ENCODE measurements at places on chromosomes 16 and 17. TPM values are rescaled to one million over a fixed set of nuclear protein-coding genes. Genes with fewer than 3 reads are reported as not detected.

- DNase-seq: no peak
Measured at GRCh38 chr17:81242421-81243332, 3.6 kb downstream of the NDUFAF8 start.

DNA sequence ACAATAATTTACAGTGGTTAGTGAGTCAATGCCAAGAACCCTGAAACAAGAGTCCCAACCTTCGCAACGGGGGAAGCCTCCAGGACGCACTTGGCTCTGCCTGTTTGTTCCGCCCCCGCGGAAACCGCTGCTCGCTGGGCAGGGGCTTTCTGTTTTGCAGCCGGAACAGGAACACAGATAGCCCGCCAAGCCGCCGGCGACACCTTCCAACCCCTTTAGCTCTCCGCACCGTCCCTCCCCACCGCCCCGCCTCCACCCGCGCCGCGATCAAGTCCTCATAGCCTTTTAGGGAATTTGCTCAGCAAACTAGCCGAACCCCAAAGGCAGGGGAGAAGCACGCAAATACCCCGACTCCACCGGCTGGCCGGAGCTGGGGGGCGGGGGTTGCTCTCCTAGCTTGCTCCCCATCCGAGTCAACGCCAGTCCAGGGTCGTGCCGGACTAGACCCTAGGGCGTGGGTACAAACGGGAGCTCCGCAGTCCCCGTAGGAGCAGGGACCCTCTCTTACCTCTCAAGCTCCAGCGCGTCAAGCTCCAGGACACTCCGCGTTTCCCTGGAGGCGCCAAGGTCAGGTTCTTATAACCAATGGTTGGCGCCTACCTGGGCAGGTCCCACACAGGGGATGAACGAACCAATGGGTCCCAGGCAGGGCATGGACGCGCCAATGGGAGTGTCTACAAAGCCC lies at the start of gene SLFN13:
TSS of gene SLFN13 (minus strand) at position 553 of the 685 bp plus-strand sequence. CDS start 3,086 bp downstream, outside the sequence.
- peak; percentile 90 for DNase-seq

DNA sequence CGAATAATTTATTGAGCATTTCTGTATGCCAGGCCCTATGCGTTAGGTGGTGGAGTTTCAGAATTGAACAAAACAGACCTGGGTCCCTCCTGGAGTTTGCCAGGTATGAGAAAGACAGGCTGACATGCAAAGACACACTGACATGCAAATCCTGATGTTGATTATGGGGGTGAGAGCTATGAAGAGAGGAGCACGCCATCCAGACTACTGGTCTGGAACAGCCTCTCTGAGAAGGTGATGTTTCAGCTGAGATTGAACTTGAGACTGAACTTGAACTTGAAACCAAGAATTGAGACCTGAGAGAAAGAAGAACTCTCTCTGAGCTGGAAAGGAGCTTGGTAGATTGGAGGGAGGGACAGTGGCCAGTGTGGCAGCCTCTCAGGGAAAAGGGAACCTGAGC lies 14.2 kb upstream of the CACNG4 start:
- DNase-seq: no peak

- no peak for DNase-seq
Measured at GRCh38 chr16:82300374-82300951, 130.4 kb upstream of the MPHOSPH6 start.

DNA sequence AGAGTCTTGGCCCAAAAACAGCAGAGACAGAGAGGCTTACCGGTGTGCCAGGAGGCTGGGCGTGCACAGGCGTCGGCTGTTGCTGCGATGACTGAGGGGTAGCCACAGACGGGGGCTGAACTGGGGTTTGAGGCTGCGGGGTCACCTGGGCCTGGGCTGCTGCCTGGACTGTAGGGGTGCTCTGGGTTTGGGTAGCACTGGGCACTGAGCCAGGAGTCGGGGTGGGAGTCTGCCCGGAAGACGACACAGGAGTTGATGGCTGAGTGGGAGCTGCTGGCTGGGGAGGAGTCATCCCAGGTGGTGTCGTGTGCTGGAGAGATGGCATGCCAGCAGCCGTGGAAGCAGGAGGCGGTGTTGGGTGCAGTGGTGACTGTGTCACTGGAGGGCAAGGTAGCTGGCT lies 53.2 kb upstream of the TRAP1 start:
- no peak for DNase-seq

The CDH11 gene
- total RNA-seq: 146 TPM

Measured in sigmoid colon (tissue), 7 donors.